NT2/D1 (cell line): ENCODE measurements at places on chromosomes 12 and 14.
A peak's percentile ranks its signal among the peaks of the same experiment; 100 is the strongest.

DNA sequence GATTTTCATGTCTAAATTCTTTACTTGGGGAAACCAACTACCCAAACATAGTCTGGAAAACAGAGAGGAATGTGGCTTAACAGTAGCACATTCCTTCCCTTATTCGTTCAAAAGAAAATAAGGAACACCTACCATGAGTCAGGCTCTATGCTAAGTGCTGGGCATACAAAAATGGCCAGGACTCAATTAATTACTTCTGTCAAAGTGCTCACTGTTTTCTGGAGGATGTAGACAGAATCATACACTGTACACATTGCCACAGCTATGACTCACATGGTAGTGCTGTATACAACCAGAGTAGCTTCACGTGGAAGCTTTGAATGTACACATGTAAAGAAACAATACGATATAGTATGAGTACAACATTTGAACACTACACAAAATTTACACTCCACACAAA, 50.1 kb downstream of the SLC25A21 start:
- DNase-seq, result no peak

DNA sequence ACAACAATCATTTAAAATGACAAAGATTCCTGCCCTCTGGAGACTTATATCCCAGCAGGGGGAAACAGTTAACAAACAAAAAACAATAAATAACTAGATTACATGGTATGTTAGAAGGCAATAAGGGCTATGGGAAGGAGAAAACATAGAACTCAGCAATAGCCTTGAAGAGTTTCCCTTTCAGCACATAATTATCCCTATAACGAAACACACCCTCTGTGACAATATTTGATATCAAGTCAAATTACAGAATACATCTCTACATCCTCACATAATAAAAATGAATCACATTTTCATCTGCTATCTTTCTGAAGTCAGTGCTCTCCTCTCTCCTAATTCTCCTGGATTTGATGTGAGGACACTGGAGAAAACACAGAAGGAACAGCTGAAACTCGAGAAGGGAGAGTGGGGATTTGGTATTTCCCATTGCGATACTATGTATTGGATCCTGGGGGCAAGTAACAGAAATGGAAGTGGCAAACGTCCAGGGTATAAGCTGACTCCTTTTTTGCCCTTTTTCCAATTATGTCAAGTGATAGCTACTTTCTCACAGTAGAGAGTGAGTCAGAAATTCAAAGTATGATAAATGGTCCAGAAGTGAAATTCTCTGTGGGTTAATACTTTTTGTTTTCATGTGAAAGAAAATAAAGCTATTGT, 9.7 kb upstream of the PTGER2 start:
- DNase-seq, result no peak

DNA sequence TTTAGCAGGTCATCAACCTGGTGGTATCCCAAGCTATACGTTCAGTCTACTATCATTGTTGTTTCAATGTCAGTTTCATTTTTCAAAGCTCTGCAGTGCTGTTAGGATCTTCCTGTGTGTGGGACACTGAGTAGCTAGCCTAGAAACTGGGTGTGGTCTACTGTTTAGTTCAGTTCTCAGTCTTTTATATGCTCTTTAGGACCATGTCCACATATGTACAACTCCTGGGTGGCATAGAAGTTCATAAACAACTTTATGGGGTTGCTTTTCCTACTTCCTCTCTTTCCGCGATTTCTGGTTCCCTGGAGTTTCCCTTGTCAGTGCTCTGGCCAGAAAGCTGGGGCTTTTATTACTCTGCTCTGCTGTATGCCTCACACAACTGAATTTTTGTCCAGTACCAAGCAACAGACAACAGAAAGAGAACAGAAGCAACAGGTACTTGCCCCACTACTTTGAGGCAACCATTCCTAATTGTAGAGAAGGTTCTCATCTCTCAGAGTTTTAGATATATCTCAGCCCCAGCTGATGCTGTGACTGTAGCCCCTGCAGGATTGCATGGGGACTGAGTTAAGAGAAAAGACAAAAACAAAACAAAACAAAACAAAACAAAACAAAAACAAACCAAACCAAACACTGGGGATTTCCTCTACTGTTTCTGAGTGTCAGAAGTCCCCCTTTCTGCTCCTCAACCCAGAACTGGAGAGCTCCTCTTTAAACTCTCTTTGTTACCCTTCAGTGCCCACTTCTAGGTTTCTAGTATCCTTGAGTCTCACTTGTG, 30.3 kb downstream of the MIS18BP1 start:
- no peak for DNase-seq

DNA sequence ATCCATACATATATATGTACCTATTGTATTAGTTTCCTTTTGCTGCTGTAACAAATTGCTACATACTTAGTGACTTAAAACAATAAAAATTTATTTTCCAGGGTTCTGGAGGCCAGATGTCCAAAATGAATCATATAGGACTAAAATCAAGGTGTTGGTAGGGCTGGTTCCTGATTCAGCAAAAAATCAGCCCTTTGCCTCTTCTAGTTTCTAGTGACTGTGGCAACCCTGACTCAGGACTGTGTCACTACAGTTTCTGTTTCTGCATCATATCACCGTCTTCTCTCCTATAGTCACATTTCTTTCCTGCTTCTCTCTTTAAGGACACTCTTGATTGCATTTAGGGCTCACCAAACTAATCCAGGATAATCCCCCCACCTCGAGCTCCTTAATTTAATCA, 386.3 kb upstream of the TBX3 start:
- no peak for DNase-seq

- DNase-seq, result no peak
Observed at GRCh38 chr12:32901553-32901952, 5.0 kb upstream of the PKP2 start.

GRCh38 chr12:125148316-125148715, 83.1 kb downstream of the AACS start:
- no peak for DNase-seq

DNA sequence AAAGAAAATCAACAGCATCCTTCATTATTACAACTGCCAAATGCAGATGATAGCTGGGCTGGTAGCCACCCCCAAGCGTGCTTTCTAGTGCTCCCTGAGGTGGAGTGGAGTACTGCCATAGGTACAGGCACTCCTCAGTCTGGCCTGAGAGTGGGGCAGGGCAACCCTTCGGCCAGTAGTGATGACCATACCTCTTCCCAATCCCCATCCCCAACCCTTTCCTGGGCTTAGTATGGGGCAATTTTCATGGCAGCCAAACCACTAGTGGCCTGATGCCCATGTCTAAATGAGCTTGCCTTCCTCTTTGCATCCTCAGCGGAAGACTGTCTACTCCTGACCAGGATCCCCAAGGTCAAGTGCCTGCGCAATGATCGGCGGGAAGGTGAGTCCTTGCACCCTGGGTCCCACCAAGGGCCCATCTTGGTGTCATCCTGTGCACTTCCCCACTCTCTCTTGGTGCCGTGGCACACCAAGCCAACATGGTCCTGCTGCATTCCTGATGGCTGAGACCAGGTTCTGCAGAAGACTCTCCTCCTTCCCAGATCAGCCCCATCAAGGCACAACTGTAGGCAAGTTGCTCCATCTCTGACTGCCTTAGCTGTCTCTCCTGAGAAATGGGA, 65.8 kb downstream of the GALNT16 start:
- DNase-seq, result no peak

GRCh38 chr12:122190842-122191668, 8.1 kb downstream of the LRRC43 start:
- peak; percentile 62 for DNase-seq

DNA sequence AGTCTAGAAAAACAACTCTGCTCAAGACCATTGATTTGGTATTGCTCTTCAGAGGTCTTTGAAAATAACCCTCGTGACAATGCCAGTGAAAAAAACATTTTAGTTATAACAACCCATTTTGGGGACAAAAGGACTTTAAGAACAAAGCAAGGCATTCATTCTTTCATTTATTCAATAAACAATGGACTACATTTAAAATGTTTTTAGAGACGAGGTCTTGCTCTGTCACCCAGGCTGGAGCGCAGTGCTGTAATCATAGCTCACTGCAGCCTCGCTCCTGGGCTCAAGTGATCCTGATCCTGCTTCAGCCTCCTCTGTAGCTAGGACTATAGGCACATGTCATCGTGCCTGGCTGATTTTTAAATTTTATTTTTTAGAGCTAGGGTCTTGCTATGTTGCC, 7.7 kb upstream of the KICS2 start:
- no peak for DNase-seq

- peak; percentile 49 for DNase-seq
Observed at GRCh38 chr14:103594265-103594664, 31.5 kb downstream of the COA8 start.

DNA sequence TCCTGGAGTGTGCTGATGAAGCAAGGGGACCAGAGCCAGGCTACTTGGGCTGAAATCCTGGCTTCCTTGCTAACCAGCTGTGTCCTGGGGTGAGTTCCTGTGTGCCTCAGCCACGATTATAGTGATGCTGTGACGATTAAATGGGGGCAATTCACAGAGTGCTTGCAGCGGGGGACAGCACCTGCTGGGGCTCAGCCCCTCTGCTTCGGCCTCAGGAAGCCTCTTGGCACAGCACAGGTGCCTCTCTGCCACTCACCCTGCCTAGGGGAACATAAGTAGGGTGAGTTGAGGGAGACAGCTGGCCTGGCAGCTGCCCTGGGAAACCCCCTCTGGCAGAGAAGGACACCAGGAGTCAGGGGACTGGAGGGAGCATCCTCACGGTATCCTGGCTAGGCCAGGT, 9.4 kb downstream of the KRT80 start:
- no peak for DNase-seq

DNA sequence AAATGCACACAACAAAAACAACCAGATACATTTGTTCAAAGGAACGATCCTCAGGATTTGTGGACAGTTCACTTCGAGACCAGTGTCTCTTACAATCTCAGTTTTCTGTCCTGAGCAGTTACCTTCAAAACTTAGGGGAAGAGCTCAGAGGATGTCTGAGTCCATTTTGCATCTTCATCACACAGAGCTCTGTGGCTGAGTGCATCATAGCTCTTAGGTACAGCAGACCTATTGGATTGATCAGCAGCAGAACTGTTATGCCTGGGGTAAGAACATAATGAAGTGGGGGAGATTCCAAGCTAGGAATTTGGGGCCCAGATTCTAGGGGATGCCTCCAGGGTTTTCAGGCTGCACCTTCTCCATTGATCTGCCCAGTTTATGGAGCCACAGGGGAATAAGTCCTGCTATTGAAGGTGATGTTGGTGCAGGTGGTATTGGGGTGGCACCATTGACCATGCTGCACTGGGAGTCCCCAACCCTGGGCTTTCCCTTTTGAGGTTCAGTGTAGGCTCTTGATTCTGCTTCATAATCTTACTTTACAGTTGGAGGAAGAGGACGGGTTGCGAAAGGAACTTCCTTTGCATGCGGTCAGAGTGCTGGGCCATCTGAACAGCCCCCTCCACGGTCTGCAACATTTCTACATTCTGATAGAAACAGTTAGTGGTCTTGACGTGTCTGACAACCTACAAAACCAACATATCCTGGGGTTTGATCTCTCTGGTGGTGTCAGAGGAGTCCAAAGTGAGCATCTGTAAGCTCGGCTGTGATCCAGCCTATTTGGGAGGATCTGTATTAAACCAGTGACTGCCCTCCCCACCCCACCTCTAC, 112.8 kb downstream of the CHST11 start:
- DNase-seq, result no peak

DNA sequence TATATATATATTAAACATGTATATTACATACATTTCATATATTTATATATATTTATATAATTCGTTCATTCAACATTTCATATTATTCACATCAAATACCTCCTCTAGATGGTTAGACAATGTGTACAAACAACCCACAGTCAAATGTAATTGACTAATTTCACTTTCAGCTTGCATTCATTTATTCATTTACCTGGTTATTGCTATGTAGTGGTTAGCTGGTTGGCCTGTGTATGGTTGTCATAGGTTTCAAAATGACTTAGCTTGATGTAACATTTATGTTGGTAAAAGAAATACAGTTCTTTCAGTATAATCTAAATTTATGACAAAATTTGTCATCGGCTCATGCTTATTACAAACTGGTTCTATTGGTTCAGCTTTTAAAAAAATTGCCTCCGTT, 389 bp downstream of the OR4K13 start:
- no peak for DNase-seq

DNA sequence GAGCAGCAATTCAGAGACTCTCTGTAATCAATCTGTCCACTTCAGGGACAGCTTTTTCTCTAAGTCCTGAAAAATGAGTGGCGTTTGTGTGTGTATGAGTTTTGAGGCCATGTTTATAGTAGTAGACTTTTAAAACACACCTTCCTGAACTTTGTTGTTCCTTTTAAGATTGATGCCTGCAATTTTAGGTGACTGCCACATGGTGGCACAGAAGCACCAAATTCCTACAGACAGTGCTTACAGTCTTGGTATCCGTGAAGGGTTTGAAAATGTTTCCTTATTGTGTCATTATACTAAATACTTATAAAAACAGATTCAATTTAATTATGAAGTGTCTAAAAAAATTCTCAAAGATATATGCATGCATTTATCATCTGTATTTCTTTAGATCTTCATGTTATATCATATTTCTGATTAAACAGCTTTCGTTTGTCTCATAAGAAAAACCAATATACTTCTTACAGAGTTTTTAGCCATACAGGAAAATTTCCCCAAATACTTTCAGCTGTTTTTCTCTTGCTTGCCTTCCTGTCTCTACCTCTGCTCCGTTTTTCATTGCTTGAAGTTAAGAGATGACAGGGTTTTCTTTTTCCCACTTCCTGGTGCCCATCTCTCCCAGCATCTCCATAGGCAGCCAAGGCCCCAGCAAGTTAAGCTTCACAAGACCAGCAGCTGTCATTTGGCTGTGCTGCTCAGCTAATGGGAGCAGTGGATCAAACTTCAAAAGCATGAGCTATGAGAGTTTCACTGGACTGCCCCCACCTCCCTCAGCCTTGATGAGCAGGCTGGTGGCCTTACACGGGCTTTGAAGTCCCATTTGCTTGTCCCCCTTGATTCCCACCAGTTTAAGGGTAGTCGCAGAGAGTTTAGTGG, 259.6 kb downstream of the AKAP6 start:
- DNase-seq, result peak; percentile 8

DNA sequence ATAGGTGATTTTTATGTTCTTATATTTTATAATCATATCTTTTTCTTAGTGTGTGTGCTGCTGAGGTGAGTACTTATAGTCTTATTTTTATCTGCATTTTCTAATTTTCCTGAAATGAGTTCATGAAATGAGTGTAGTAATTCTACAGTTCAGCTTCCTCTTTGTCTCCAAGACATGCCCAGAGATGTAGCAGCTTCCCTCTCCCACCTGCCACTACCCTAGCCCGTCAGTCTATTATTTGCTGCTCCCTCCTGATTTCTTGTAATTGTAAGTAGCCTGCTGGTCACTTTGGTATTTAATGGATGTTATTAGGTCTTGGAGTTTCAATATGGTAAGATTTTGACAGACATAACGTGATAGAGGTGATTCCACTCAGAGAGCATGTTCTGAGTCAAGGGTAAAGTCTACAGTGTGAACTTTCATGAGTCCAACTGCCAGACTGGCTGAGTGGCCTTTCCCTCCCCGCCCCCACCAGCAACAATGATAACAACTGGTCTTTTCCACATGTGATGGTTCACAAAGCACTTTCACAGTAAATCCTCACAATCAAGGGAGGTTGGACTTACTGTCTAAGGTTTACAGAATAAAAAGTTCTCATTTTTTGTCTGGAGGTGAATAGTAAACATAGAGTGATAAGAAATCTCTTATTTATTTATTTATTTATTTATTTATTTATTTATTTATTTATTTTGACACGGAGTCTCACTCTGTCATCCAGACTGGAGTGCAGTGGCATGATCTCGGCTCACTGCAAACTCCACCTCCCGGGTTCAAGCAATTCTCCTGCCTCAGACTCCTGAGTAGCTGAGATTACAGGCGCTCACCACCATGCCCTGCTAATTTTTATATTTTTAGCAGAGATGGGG, 4.2 kb upstream of the RIPK3 start:
- DNase-seq, result no peak

- no peak for DNase-seq
Observed at GRCh38 chr12:116106870-116107269, 170.6 kb downstream of the MED13L start.

- DNase-seq, result no peak
Observed at GRCh38 chr14:51069055-51069454, 25.9 kb downstream of the TRIM9 start.
